ENCODE measurements at places on chromosomes 7 and 10.

- DNase-seq: no peak
These were observed 793.0 kb upstream of the IGFBP3 start for GRCh38 chr7:46713868-46714596.

GRCh38 chr7:138935465-138936011 is 45.7 kb downstream of the KIAA1549 start:
- peak; percentile 48 for DNase-seq

GRCh38 chr10:115649217-115649616 is 556.1 kb downstream of the ATRNL1 start:
- no peak for DNase-seq

GRCh38 chr7:43666938-43667337 is 62.4 kb downstream of the COA1 start:
- DNase-seq: no peak

DNA sequence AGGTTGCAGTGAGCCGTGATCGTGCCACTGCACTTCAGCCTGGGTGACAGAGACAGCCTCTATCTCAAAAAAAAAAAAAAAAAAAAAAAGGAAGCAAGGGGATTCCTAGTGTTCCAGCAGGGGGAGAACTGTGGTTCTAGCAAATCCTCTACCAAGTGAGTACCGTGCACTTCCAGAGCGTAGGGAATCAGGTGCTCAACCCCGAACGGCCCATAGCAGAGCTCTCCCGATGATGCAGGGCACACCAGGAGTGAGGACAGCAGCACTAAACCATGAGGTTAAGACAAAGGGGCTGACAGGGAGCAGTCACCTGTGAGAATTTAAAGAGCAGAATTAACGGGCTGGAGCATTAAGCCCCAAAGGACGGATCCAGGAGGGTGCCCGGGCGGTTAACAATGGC is 173.6 kb downstream of the PTPRN2 start:
- DNase-seq: no peak

DNA sequence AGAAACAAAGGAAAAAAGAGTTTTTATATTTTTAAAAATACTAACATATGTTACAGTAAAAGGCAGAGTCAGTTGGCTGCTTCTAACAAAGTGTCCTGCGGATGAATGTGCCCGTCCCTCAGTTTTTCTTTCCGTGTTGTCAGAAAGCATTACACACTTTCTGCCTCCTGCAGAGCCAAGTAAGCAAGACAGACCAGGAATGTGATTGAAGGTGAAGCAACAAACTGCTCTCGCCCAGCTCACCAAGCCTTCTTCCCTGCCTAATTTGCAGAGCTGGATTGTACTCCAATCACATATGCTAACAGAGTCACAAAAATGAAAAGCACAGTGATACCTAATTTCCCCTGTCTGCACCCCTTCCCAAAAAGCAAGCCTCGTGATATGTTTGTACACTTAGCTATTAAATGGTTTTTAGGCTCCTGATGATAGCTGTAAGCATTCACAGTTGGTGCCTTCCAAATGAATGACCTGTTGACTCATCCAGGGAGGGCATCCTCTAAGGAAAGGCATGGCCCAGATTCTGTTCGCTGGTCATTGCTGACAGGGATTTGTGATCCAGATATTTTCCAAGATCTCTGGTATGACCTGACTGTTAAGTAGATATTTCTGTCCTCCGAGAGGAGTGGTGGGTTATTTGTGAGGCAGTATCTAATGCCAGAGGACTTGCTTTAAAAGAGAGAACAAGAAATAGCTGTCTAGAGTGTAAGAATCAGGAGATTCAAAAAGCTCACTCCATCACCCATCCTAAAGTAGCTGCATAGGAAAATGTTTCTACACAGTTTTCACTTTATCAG is 187.3 kb upstream of the PLXDC2 start:
- no peak for DNase-seq

GRCh38 chr7:94375691-94376090 is 19.0 kb upstream of the COL1A2 start:
- peak; percentile 89 for DNase-seq

DNA sequence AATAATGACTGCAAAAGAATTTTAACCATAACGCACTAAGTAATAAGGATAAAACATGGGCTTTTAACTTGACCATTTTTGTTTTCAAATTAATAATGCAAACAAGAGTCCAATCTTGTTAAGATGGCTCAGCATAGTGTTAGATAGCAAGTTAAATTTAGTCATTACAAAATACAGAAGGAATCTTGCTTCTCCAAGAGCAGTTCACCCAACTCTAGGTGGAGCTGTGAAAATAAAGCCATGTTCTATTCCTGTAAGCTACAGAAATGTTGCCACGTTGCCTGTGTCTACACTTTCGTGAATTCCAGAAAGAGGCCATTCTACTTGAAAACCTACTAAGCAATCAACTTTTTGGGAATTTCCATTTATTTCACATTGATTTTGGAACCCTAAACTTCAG is 191.9 kb downstream of the SFMBT2 start:
- no peak for DNase-seq

DNA sequence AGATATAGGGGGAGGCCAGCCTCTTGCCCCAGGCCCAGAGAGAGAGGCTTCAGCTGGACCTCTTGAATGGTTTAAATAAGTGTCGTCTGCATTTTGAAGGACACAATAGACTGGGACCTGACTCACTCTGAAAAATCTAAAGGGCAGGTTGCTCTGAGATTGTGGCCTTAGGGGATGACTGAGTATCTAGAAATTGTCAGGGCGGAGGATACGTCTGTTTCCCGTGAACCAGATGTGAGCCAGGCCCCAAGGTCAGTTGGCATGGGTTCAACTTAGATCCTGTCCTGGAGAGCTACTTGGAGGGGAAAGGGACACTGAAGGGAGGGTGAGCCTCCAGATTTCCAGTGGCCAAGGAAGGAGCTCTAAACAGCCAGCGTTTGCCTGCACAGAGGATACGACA is 110.2 kb downstream of the CHN2 start:
- no peak for DNase-seq

DNA sequence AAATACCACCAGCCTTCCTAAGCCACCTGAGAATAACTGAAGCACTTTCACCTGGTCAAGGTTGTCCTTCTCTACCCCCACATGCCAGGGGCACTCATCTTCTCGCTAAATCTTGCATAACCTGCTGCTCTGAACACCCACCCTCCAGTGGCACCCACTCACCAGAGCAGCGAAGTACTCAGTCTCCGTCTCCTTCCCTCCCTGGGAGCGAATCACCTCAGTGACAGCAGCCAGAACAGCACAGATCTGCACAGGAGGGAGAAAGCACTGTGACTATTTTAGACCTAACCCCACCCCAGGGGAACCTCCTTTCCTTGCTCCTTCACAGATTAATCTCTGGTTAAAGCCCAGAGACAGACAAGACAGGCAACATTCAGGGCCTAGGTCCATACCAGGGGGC is 5.1 kb downstream of the RRP12 start:
- no peak for DNase-seq

GRCh38 chr10:78366663-78367411 is 333.2 kb downstream of the RPS24 start:
- DNase-seq: no peak

DNA sequence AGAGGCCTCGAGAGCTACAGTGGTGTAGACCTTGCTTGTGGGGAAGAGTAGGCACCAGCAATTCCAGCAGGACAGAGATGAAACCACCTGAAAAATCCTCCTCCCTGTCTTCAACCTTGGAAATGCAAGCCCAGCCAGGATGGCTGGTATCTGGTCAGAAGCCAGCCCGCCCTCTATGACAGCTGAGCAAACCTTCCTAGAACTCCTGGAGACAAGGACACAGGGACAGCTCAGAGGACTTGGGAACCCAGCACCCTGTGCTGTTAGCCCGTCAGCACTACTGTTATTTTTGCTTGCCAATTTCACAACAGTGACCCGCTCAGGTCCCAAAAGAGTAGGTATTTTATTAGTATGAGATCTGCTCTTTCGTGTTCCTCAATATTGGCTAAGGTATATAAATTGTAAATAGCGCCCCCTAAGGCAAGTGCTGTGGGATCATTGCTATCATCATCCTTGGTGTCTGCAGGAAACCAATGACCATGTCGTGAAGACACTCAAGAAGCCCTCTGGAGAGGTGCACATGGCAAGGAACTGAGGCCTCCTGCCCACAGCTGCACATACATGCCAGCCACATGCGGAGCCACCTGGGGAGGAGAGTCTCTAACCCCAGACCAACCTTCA is 156.5 kb upstream of the CHST15 start:
- DNase-seq: no peak

GRCh38 chr7:64463636-64464375 is 99.1 kb downstream of the ZNF680 start:
- peak; percentile 43 for DNase-seq

DNA sequence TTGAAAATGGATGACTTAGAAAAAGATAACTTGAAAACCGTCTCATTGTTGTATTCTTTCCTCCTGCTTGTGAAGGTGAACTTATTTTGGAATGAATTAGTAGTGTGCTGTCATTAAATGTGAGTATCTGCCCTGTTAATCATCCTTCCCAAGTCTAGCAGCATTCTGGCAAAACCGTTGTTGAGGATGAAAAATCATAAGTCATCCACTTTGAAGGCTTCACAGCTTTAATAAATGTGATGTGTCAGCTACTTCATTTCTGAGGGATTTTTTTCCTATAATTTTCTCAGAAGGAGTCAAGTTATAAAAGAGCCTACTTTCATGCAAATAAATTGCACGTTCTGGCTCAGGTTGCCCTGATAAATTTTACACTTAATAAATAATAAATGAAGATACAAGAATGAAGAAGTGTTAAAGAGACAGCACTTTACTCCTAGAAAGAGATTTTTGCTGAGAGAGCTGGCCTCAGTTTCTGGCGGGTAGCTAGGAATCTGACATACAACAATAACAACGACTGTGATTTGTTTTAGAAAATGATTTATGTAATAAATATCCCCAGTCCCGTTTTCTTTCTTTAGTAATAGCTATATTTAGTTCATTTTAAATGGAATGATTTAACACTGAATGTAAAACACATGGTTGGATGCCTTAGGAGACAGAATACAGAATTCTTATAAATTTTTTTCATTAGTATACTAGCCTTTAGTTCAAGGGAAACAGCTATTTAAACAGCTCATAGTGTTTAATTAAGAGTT is 516.5 kb upstream of the KLF6 start:
- DNase-seq: no peak

DNA sequence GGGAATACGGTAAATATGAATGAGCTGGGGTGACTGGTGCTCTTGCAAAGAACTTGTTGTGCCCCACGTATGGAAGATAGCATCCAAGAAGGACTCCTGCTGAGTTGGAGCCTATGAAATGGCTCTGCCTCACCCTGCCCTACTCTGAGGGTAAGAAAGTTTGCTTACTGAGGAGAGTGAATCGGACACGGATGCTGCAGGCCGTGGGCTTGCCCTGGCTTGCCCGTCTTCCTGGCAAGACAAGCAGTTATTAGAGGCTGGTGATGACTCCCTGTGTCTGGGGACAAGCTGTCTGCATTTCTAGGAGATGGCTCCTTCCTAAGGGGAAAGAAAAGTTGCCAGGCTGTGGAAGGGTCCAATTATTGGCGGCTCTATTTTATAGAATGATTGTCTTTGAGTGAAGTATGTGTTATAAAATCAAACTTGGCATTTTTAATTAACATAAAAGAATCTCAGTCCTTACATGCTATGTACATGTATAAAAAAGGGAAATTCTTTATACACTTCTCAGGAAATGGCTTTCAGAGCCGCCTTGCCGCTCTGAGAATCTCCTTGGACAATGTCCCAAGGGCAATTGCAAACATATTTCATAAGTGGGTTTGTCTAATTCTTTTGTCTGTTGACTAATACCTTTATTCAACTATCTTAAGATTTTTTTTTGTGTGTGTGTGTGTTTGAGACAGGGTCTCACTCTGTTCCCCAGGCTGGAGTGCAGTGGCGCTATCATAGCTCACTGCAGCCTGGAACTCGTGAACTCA is 64.6 kb downstream of the CYP26A1 start:
- no peak for DNase-seq

DNA sequence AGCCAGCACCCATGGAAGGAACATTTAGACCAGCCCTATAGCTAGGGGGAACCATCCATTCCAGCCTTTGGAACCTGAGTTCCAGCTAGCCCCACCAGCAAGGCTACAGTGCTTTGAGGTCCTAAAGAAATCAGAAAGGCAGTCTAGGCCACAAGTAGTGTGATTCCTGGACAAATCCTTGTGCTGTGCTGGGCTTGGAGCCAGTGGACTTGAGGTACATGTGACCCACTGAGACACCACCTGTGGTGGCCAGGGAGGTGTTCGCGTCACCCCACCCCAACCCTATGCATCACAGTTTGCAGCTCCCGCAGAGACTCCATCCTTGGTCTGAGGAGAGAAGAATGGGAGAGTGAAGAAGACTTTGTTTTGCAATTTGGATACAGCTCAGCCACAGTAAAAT is 31.8 kb downstream of the ZNF277 start:
- DNase-seq: no peak

- no peak for DNase-seq
These were observed 129.2 kb downstream of the SRI start for GRCh38 chr7:88090671-88091070.

DNA sequence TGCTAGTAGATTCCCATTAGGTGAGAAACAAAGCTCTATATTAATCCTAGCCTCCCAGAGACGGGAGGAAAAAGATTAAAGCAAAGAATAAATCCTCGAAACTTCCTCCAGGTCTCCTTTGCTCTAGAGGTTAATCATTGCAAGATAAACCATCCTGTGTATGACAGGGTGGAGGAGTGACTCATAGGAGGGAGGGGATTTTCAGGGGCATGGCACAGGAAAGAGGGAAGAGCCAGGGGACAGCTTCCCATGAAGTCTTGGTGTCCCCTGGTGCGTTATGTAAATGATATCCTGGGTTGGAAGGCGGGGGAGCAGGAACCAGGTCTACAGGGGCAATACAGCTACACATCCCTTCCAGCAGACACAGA is 780 bp downstream of the CYP3A5 start:
- DNase-seq: no peak

GRCh38 chr7:151313857-151314256 is 27.8 kb upstream of the NUB1 start:
- DNase-seq: no peak

DNA sequence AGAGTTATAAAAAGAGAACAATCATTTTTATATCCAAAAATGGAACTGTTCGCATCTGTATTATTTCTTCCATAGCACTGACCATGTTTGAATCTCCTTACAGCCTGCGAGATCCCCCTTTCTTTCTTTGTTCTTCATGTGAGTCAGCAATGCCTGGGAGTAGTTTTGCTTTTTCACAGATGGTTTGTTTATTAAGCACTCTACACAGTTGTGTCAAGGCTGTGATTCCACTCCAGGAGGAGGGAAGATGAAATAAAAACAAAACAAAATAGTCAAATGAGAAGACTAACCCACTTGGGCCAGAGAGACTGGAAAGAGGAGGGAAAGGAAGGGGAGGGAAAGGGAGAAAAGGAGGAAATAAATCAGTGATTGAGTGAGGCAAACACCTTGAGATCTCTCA is 7.8 kb downstream of the LIPF start:
- no peak for DNase-seq

DNA sequence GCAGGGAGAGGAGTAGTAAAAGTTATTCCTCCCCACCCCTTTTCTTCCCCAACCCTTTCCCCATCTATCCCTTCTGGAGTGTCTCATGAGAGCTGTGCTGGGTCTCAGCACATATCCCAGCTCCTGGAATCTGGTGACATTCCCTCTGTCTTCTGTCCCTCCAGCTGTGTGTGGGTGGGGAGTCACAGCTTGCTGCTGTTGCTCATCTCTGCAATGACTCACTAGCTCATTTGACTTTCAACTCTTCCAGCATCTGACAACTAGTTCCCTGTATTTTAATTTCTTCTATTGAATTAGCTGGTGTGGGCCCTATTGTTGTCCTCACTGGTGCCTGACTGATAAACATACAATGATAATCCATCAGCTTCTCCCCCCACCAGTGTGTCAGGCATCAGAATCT is 198.9 kb upstream of the AUTS2 start:
- DNase-seq: no peak

GRCh38 chr7:90345595-90346335 is 751 bp upstream of the GTPBP10 start:
- peak; percentile 41 for DNase-seq
